ENCODE measurements at places on chromosomes 12 and 14.

DNA sequence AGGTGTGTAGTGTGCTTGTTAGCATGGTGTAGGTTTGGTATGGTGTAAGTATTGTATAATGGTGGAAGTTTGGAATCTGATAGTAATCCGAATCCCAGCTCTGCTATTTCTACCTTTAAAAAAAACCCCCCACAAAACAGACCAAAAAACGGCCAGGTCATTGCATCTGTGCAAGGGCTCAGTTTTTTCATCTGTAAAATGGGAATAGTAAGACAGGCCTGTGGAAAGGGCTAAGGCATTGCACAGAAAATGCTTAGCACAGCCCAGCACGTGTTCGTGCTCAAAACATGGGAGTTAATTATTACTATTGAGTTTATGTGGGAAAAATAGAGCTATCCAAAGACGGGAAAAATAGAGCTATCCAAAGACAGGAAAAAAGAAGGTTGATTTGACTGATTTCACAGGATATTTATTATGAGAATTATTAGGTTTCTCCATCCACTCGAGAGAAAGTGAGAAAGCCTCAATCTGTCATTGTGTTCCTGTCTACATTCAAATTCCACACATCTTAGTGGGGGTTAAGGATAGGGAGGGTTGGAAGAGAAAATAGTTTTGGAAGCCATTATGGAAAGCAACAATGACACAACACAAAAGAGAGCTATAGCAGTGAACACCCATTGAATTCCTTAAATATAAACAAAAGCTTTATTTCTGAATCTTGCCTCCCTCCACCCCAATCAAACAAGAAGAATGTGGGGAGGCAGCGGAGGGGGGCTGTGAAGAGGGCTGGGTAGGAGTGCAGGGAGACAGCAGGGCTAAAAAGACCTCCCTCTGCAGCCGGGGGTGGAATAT is 126.8 kb upstream of the MAX start:
- peak; percentile 62 for DNase-seq

DNA sequence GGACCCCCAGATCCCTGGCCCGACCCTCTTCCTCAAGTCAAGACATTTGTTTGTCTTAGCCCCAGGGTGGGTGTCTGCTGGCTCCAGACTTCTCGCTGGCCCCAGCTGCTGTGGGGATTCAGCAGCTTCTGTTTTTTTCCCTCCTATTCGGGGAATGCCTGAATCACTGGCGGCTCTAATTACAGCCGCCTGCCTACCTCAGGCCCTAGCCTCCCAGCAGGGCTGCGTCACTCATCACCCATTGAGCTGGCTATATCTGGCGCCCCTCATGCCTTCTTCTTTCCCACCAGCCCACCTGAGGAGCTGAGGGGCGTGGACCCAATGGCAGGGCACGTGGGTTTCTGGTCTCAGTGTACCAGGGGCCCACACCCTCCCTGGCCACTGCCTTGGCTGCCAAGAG is 10.1 kb downstream of the KRT80 start:
- DNase-seq: peak; percentile 43

DNA sequence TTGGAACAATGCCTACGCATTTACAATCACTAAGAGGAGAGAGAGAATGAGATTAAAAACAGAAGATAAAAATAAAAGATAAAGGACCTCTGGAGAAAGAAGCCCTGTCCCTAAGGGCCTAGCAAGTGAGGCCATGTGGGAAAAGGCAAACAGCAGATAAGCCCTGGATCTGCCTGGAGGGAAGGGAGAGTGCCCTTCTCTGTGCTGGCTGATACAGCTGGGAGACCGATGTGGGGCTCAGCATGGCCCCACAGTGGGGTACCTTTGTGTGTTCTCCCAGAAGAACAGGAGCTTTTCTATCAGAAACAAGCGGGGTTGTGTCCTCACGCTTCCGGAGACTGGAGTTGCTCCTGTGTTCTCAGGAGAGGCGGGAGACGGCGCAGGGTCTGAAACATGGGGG is 59.9 kb downstream of the TMCC3 start:
- DNase-seq: no peak

GRCh38 chr14:57383125-57383745 is 7.2 kb upstream of the NAA30 start:
- no peak for DNase-seq

DNA sequence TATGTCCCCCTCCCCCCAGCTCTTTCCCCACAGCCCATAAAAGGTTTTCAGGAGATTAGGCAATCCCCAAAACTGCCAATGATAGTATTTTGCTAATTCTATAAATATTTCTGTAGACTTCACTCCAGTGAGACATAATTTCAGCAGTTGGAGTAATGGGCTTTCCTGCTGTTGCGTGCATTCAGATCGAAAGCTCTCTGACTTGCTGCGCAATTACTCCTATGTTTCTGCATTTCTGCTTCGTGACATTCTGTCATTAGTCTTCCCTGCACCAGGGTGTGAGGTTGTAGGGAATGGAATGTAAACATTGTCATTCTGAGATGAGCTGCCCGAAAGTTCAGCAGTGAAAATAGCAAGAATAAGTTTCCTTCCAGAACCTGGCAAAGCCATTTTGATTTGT is 58.2 kb downstream of the SAMD4A start:
- no peak for DNase-seq

DNA sequence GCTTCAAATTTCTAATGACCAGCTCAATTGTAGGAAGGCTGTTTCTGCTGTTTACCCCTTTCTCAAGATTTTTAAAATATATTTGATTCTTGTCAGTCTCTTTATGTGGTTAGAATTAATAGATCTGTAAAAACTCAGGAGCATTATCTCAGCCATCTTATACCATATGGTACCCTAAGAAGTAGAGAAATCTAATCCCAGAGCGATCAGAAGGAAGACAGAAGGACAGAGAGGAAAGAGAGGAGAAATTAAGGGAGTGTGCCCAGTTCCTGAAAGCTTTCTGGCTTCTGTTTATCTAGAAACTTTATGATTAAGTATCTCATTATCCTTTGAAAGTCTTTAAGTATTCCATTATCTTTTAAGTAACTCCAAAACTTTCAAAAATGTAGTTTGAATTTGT is 152.1 kb upstream of the NAV3 start:
- no peak for DNase-seq

GRCh38 chr12:46659824-46660223 is 166.0 kb downstream of the SLC38A4 start:
- no peak for DNase-seq

GRCh38 chr12:119299130-119299529 is 35.4 kb upstream of the CCDC60 start:
- DNase-seq: no peak

- no peak for DNase-seq
These were observed 29.3 kb downstream of the HMGA2 start for GRCh38 chr12:65853489-65854157.

DNA sequence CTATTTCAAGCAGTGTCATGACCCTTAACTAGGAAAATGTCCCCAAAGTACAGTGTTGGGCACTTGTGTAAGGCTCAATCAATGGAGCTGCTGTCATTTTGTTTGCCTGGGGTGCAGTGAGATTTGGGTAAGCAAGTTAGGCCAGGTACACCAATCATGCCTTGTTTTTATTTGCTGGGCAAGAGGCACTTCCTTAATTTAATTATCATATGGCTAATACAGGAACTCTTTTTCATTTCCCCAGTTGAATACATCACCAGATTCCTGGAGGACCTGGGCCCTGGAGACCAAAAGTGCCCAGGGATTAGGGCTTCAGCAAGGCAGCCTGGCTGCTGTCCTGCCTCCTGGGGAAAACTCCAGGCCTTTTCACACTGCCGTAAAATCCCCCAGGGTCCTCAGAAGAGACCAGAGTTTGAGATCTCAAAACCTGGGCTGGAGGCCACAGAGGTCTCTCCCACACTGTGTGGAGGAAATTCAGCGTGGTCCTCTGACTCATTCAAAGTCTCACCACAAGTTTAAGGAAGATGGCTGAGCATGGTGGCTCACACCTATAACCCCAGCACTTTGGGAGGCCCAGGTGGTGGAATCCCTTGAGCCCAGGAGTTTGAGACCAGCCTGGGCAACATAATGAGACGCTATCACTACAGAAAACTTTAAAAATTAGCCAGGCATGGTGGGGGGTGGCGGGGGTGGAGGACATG is 28.4 kb upstream of the FOXN3 start:
- DNase-seq: no peak

DNA sequence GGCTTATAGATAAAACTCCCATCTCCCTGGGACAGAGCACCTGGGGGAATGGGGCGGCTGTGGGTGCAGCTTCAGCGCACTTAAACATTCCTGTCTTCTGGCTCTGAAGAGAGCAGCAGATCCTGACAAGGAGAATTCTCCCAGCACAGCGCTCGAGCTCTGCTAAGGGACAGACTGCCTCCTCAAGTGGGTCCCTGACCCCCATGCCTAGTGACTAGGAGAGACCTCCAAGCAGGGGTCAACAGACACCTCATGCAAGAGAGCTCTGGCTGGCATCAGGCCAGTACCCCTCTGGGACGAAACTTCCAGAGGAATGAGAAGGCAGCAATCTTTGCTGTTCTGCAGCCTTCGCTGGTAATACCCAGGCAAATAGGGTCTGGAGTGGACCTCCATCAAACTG is 28.1 kb upstream of the CD163L1 start:
- no peak for DNase-seq

DNA sequence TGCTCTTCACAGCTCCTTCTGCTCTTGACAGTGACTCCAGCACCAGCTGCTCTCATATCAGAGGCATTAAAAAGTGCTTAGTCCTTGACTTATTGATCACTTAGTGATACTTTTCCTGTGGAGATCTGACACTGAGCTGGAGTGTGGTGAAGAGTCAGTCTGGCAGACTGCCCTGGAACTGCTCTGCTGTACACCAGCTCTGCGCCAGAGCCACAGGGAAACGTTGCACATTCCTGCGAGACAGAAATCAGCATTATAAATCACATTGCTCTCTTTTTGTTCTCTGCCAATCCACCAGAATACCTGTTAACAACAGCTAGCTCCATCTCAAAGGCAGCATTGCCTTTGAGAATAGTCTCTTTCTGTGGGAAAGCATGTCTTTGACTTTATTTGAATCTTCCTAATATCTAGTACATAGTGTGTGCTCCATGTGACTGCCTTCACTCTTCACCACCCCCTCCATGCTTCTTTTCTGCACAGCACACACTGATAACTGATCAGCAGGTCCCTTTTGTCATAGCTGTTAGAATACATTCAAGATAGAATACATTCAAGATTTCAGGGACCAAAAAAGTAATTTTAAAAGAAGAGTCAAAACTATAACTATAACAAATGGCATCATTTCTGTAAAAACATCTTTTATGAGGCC is 48.2 kb upstream of the VSX2 start:
- DNase-seq: peak; percentile 26

- no peak for DNase-seq
These were observed 149.7 kb downstream of the C12orf75 start for GRCh38 chr12:105480162-105480561.

GRCh38 chr12:24754690-24755638 is 193.9 kb downstream of the BCAT1 start:
- DNase-seq: no peak

DNA sequence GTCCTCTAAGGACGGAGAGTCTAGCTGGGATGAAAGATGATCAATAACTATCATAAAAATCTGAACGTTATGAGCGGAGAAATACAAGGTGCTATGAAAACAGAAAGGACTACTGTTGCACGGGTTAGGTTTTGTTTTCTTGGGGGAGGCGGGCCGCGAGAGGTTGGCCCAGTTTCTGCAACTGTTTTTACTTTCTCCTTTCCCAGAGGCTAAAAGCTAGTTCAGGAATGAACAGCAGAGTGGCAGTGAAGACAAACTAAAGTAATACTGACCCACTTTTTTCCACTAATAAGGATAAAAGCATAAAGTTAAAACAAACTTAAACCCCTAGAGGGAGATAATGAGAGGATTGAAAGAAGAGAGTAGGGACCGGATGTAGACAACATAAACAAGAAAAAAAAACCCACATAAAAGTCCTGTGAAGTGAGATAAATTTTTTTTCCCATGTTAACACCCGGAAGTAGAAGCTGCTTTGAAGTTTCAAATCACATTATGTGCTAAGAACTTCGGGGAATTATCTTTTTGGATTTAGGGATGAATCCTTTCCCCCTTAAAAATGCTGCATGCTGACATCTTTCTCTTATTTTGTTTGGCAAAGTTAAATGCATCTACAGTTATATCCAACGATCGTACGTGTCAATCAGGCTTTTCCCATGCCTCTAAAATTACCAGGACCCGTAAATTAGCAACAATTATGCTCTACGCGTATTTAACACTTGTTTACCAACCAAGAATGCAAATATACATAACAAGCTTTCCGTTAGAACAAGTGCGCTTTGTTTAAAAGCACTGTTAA is 1.0 kb upstream of the CDK17 start:
- DNase-seq: peak; percentile 43

DNA sequence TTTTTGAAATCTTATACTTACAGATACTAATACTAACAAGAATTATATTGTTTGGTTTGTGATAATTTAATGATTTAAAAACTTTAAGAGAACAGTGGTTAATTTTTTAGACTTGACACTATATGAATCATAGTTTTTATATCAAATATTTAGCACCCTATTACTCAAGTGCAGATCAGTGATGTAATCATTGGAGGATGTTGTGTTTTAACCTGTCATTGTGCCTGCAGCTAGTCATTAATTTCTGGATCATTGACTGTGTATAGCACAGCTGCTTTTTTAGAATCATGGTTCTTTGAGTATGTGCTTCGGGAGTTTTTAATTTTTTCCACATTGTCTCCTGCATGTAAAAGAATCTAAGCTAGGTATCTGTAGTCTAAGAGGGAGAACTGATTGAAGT is 17.3 kb downstream of the ARID4A start:
- DNase-seq: no peak

DNA sequence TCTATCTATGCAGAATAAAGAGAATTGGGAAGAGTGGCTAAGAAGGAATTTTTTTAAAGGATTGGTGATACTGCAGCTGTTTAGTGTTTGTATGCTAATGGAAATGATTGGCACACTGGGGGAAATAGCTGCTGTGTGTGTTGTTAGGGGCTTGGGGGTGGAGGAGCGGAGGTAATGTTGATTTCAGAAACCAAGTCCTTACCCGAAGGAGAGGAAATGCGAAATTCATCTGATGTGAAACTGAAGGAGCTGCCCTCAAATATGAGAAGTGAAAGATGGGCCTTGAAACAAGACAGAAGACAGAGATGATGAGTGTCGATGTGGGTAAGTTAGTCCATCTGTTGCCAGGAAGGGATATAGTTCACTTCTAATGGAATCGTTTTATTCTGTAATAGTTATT is 21.2 kb upstream of the RNASE12 start:
- no peak for DNase-seq

GRCh38 chr14:80260645-80261044 is 49.3 kb upstream of the DIO2 start:
- no peak for DNase-seq
